ENCODE measurements at places on chromosomes 12 and 14.

- DNase-seq, result no peak
Measured at GRCh38 chr12:64665514-64665913, 55.2 kb downstream of the RASSF3 start.

DNA sequence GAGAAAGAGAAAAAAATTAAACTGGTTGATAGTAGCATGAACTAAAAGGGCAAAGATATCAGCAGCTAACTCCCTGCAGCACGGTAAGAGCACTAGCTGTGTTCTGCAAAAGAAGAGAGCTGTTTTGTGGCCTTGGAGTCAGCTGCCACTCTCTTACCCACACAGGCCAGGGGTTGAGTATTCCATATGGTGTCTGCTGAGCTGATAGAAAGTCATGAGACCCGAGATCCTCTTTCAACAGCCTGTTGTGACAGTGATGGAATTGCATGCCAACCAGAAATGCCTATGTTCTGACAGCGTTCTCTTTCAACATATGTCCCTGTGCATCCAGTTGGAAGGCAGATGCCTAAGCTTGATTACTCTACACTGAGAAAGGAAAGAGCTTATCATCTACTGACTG, 39.9 kb downstream of the TMTC1 start:
- DNase-seq, result no peak

DNA sequence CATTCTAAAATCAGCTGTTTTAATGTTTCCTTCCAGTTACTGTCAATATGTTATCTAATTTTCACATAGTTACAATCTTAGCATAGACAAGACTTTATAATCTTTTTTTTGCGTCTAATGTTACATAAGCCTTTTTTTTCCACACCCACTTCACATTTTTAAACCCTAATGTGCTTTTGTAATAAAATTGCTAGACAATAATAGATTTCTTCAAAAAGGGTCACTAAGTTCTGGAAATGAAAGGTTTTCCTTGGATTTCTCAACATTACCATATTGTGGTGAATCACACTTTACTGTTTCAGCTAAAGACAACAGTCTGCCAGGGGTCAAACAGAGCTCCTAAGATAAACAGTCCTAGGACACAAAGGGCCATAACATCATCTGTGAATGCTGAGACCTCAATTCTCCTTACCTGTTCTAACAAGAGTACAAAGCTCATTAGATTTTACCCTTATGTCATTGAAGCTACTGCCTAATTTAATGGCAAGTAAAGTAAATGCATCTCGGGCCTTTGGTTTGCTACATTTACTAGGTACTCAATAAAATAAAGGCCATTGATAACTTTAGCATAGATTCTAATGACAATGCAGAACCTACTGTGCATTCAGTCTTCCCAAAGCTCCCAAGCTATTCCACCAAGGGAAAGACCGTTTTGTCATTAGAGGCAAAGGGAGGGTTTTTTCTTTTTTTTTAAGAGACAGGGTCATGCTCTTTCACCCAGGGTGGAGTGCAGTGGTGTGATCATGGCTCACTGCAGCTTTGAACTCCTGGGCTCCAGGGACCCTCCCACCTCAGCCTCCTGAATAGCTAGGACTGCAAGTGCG, 111.2 kb upstream of the SLC38A2 start:
- DNase-seq, result no peak

DNA sequence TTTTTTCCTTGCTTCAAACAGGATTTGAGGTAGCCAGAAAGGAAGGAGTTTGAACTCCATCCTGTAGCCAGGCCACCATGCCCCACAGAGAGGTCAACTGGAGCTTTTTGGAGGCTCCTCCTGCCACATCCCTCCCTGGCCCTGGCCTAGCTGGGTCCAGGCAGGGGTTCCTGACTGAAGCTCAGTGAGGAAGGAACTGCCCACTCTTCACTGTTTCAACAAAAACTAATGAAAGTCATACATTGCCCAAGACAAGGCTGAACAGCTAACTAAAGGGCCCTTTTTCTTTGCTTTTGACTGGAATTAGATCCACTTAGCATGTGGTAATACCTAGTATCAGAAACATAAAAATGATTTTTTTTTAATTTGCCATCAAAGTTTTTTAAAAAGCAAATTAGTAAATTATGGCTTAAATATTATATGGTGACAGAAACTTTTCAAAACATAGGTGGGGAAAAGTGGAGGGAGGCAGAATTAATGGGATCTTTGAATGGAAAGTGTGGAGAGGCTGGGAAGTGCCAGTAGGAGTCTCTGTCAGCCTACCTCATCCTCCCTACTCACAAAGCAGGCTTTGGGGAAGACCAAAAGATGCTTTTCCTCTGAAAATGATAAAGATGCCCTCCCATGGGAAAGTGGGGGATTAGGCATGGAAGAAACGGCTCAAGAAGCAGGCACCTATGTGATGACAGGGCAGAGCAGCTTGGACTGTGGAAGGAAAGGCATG, 22.0 kb downstream of the PLEK2 start:
- no peak for DNase-seq

GRCh38 chr14:92154283-92154942, 32.6 kb downstream of the CPSF2 start:
- DNase-seq, result no peak

GRCh38 chr12:130199581-130200390, 37.5 kb downstream of the FZD10 start:
- DNase-seq, result no peak

DNA sequence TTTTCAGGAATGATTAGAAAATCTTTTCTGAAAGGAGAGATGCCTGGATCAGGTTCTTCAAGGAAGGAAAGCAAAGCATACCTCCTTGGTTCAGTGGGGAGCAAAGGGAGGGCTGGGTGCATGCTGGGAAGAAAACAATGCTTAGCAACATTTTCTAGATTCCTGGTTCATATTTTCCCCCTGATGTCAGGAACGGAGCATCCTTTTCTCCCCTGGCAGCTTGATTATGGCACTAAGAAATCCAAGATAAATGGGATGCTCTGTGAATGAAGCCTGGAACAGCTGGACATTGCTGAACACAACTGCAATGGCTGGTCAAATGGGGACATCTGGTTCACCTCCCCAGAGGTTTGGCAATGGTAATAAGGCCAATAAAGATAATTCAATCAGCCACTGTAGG, 50.9 kb downstream of the KCNA5 start:
- DNase-seq, result no peak

GRCh38 chr12:64903479-64904152, 79.2 kb downstream of the TBC1D30 start:
- DNase-seq, result no peak

GRCh38 chr14:89217891-89218290, 199.1 kb downstream of the FOXN3 start:
- no peak for DNase-seq

DNA sequence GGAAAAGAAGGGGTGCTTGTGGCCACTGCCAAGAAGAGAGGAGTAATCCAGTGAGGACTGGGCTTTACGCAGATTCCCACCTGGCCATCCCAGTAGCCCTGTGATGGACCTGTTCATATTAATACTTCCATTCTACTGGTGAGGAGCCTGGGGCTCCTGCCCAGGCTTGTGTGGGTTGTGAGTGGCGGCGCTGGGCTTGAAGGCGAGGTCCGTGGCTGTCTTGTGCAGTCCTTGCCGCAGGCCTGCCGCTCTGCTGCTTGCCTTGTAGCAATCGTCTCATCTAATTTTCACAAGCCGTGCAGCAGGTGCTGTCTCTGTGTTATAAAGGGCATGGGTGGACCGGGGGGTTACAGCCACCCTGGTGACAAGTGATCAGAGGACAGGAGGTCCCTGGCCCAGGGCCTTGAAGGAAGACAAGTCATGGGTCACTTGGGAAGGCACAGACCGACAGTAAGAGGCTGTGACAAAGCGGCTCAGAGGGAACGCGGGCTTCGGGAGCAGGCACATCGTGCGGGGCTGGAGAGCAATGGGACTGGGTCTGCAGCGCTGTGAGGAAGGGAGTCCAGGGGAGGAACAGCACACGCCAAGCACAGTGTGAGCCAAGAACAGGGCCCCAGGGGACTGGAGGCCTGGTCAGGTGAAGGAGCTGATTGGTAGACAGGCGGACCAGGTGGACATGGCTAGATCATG, 7.3 kb upstream of the BDKRB2 start:
- DNase-seq, result no peak

DNA sequence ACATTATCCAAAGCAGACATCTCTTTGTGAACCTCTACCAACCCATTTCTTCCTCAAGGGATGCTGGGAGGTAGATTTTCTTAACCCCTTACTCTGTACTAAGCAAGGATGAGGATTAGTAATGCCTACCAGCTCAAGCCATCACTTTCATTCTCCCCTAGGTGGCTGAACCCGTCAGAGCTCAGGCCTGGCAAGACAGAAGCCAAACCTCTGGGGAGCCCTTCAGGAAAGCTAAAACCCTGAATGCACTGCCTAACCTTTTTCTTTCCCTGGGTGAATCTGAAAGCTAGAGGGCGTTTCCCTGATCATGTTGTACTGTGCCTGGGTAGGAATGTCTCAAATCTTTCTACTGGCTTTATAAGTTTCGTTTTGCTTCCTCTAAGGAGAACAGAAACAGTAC, 617.3 kb downstream of the RPL10L start:
- no peak for DNase-seq

- no peak for DNase-seq
Measured at GRCh38 chr12:21938879-21939278, 2.3 kb downstream of the ABCC9 start.

DNA sequence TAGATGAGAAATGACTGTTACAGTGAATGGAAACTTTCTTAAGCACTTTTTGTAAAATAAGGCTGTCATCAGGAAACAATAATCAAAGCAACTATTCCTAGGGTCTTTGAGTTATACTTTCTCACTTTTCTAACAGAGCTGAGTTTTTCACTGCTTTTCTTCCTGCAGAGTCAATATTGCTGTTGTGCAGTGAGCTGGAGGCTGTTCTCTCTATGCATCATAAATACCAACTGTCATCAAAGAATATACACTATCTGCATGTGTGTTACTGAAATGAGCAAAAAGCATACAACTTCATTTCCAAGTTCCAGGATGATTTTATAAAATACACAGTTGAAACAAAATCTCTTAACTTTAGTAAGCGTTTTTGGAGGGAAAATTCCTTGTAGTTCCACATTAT, 110.4 kb upstream of the CPSF6 start:
- no peak for DNase-seq

GRCh38 chr12:51374361-51374760, 16.8 kb downstream of the GALNT6 start:
- DNase-seq, result no peak
